T-helper 17 cell (primary cell): ENCODE measurements at places on chromosomes 6 and 20.

DNA sequence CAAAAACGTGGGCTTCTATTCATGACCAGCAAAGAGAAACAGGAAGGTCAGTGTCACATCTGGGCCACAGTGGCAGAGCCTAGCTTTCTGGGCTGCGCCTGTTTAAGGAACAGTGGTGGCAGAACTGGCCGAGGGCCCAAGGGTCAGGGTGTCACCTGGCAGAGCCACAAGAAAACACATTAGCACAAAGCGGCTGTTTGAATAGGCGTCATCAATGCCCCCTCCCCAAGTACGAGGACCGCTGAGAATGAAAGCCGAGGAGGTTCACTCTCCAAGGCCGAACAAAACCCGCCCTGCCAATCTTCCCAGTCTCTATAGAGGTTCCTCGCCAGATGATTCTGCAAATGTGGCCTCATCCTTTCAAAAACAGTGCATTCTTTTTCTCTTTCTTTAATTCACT, 125.2 kb upstream of the TRAF3IP2 start:
- no peak for DNase-seq

- DNase-seq, result no peak
These were observed 5.6 kb upstream of the UQCC2 start for GRCh38 chr6:33716890-33717632.

GRCh38 chr6:56671160-56671559, 28.5 kb upstream of the DST start:
- DNase-seq, result no peak

DNA sequence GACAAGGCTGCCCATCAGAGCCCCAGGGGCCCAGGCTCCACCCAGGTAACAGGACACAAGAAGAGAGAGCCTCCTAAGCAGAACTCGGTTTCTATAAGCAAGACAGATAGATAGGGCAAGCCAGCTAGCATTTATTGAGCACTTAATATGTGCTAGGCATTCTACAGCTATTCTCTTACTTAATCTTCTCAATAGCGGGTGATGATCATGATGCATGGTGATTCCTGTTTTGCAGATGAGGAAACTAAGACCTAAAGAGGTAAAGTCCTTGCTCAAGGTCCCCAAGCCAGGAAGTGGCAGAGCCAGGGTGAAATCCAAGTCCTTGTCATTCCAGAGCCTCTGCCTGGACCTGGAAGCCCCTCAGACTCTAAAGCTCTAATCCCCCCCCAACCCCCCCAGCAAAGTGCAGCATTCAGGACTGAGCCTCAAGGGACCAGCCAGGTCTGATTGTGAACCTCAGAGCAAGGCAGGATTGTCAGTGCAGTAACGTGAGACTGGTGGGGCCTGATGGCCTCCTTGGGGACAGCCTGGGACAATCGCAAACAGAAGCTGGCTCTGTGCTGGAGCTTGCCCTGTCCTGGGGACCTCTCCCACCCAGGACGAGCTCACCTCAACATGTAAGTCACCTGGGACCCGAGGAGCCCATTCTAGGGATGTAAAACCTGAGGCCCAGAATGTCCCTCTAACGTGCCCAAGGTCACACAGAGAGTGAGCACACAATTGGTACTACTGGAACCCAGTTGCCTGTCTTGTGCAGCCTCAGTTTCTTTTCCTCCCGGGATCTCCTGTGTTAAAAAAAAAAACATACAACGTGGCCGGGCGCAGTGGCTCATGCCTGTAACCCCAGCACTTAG, 48.4 kb upstream of the PTGIS start:
- no peak for DNase-seq

- no peak for DNase-seq
These were observed 135.0 kb upstream of the MAN1A1 start for GRCh38 chr6:119484598-119484997.

DNA sequence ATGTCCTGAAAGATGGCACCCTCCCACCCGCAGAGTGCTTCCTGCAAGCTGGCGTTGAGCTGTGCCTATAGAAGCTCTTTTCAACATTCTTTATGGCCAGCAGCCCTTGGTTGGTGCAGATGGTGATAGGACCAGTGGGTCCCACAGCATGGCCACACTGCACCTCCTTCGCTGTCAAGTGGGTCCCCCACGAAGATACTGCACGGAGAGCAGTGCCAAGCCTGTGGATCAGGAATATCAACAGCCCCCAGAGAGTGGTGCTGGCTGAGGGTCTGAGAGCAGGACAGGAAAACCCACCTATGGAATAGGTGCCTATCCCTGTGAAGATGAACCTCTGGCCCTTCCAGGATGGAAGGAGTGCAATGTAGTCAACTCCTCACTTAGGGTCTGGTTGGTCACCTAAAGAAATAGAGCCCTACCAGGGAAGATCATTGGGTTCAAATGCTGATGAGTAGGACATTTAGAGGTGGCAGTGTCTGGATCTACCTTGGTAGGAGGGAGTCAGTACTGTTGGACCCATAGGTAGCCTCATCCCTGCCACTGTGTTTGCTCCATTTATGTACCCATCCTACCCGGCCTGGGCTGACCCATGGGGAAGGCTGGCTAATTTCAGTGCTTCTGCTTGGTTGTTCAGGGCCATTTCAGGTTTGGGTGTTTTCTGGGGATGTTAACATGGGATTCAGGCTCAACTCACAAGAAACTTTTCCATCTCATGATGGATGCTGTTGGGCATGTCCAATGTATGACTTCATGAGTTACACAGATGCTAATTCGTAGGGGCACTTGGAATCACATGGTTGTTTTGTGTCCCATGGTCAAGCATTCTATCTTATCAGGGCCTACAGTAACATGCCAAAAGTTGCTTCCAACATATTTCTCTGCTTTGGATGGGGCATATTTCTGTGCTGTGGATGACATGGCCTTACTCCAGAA, 33.4 kb upstream of the MICB start:
- no peak for DNase-seq

GRCh38 chr20:21118138-21118537, 7.7 kb upstream of the KIZ start:
- no peak for DNase-seq

- DNase-seq, result no peak
These were observed 27.1 kb downstream of the TOMM6 start for GRCh38 chr6:41814629-41815028.

- no peak for DNase-seq
These were observed at the start of gene GPX5 for GRCh38 chr6:28525496-28526039. Gene GPX5, plus strand, starts transcription at chr6:28525881. Its CDS starts 133 bp downstream, at chr6:28526014.

DNA sequence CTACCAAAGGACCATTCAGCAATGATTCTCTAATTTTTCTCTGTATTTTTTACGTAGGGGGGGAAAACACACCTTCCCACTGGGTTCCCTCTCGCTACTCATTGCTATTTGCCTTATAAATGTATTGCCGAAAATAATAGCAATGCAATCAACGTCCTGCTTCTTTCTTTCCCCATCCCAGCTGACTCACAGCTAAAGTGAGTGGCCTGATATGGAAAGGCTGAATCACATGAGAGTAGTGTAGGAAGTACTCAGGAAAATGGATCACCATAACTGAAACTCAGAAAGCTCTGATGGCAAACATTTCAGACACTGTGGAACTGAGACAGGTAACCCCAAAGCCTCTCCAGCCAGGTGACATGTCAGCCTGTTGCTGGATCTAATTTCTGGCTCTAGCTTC, 49.3 kb upstream of the SRPK1 start:
- DNase-seq, result no peak

- no peak for DNase-seq
These were observed 93.5 kb upstream of the SASH1 start for GRCh38 chr6:148249160-148249559.

DNA sequence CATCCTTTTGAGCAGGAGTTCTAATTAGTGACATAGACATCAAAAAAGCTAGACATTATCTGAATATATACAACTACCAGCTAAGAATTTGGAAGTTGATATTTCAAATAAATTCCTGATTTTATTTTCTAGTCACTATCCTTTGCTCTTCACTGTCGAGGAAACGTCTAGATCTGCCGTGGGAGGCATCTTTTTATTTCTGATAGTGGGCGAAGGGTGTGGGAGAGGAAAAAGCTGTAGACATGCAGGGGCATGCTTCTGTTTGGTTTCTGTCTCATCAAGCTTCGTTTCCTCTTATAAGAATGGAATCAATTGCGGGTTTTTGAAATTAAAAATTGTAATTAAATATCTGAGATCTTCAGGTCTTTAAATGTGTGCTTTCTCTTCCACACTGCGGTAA, 16.2 kb upstream of the C6orf118 start:
- DNase-seq, result no peak

DNA sequence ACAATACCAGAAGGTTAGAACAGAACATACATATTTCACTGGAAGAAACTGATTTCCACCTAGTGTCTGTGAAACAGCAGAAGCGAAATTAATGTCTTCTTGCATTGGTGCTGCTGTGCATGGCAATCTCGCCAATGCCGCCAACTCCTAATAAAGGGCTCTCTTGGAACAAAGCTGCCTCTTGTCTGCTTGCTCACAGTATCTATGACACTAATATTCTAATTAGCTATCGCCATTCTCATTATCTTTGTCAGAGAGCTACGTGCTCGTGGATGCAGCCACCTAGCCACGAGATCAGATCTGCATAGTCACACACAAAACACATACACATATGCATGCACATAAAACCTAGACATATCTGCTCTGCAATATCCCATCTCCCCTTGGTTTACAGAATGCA, 145.9 kb upstream of the OLIG3 start:
- no peak for DNase-seq

DNA sequence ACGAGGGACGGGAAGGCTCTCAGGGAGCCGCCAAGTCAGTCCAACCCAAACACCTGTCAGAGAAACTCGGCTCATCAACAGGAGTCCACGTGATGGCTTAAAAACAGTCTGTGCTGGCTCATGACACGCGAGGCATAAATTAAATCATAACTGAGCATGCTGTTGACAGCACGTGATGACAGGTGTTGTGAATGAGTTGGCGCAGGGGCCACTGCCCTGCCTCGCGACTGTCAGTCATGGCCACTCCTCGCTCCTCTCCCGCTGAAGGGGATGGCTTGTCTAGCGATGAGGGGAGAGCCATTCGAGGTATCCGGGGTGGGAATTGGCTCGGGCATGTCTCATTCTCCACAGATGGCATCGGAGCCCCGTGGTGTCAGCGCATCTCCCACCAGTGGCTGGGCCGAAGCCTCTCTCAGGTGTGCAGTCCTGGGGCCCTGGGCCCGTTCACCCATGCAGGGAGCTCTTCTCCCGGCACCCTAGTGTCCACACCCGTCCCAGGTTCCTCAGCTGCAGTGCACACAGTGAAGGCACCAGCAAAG, 313.3 kb downstream of the BMP7 start:
- no peak for DNase-seq

DNA sequence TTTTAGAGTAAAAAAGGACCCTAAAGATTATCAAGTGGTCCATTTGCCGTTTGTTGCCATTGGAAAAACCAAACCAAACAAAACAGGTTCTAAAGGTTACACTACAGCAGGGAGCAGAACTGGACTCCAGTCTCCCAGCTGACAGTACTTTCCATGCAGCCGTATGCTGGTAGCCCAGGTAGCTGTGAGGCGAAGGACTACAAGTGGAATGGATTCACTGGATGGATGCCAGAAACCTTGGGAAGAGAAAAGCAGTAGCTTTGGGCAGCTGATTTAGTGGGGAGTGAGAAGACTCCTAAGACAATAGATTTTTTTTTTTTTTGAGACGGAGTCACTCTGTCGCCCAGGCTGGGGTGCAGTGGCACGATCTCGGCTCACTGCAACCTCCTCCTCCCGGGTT, 88.3 kb downstream of the SASH1 start:
- no peak for DNase-seq

GRCh38 chr6:132399376-132400074, 1.8 kb downstream of the MOXD1 start:
- no peak for DNase-seq

DNA sequence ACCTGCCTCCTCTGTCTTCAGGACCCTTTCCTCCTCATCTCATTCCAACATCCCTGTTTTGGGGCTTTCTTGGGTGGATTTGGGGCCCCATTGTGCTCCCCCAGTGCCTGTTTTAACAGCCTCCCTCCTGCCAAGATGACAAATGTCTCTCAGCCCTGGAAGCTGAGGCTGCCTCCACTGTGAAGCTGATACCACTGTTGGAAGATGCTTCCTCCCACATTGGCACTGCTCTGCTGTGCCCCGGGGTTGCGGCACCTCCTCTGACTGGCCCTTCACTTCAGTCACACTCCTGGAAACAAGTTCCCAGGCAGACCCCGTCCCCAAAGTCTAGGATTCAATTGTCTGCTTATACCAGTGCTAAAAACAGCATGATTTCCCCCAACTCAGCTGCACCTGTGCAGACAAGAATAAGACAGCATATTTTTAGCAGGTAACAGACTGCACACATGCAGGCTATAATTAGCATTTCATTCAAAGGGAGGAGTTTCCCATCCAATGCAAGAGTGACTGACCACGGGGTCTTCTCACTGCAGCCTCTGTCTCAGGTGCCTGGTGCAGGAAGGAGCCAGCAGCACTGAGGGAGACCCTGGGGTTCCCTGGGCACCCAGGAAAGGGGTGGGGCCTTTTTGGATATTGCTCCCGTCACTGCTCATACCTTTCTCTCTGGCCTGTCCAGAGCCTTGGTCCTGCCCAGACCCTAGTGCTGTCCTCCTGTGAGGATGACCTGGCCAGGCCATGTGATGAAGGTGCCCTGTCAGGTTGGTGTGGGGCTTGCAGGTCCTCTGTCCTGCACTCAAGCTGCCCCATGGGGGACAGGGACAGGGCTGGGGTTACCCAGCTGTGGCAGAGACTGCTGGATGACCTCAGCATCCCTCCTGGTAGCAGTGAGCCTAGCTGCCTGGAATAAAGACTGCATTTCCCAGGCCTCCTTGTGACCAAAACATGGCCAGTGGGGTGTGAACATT, 31.5 kb upstream of the SULF2 start:
- no peak for DNase-seq

GRCh38 chr20:34042262-34042661, 48.6 kb downstream of the RALY start:
- no peak for DNase-seq

GRCh38 chr6:3290931-3291211, 32.1 kb downstream of the PSMG4 start:
- no peak for DNase-seq

- DNase-seq, result no peak
These were observed 117.3 kb downstream of the MYB start for GRCh38 chr6:135298455-135298854.

GRCh38 chr6:15280028-15280427, 34.2 kb downstream of the JARID2 start:
- no peak for DNase-seq

DNA sequence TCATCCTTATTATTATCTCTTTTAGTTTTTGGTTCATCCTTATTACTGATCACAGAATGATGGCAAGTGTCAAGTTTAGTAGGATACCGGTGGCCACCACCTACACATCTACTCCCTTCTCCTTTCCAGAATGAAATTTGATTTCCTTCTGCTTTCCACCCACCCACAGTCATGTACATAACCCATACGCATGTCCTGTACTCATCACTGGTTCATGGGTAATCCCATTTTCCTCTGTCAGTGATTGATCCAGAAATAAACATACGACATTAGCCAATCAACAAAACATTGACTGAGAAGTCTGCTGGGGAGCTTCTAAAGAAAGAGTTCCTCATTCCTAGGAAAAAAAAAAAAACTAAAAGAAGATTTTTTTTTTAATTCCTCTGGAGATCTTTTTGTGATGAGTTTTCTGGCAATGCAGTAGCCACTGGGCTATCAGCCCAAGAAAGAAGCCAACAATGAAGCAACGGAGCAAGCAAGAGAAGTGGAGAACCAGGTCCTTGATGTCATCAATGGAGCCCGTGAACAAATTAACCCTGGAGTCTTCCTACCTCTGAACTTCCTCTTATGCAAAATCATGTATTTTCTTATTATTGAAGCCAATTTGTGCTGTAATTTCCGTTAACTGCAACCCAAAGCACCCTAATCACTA, 127.8 kb downstream of the TASP1 start:
- DNase-seq, result no peak

GRCh38 chr20:23915844-23916243, 36.3 kb upstream of the CST5 start:
- DNase-seq, result no peak

GRCh38 chr20:48049171-48049570, 263.9 kb upstream of the SULF2 start:
- no peak for DNase-seq
